Vein endothelial cell (primary cell): ENCODE measurements at places on chromosomes 16 and 17. TPM values are rescaled to one million over a fixed set of nuclear protein-coding genes. Genes with fewer than 3 reads are reported as not detected.

Gene CD300A
- total RNA-seq: not detected in 2 replicates

Gene CHD9NB
- 0.38 and 0.65 TPM in 2 replicates for total RNA-seq

Gene KRT40
- total RNA-seq: not detected in 2 replicates

Gene EFCAB5
- 0.33 and 0.48 TPM in 2 replicates for total RNA-seq

Gene ASGR1
- 10.3 and 10.8 TPM in 2 replicates for total RNA-seq

Gene PCGF2
- 5.8 and 8.8 TPM in 2 replicates for total RNA-seq

Gene TPSG1
- total RNA-seq: not detected in 2 replicates

Gene CD300H
- total RNA-seq: not detected in 2 replicates

Gene RUNDC3A
- 0.33 TPM in 1 of 2 replicates, not detected in the other for total RNA-seq

Gene OVCA2
- 84.8 and 93.7 TPM in 2 replicates for total RNA-seq

Gene IRX3
- total RNA-seq: 0.38 and 0.65 TPM in 2 replicates

Gene CHTF18
- total RNA-seq: 15.0 and 20.4 TPM in 2 replicates

Gene CDH1
- total RNA-seq: not detected in 2 replicates

Gene RHBDL1
- 0.38 and 0.65 TPM in 2 replicates for total RNA-seq

Gene CD300LF
- not detected in 2 replicates for total RNA-seq

Gene KRTAP3-2
- not detected in 2 replicates for total RNA-seq

Gene EVI2A
- 0.19 and 0.33 TPM in 2 replicates for total RNA-seq

Gene GRB7
- not detected in 2 replicates for total RNA-seq

Gene METTL9
- 199 and 211 TPM in 2 replicates for total RNA-seq

Gene CBFA2T3
- 0.19 TPM in 1 of 2 replicates, not detected in the other for total RNA-seq
